ENCODE measurements at places on chromosomes 5 and 9. TPM values are rescaled to one million over a fixed set of nuclear protein-coding genes. Genes with fewer than 3 reads are reported as not detected.

GRCh38 chr5:97544678-97545077 lies 361.6 kb upstream of the RIOK2 start:
- DNase-seq = no peak

DNA sequence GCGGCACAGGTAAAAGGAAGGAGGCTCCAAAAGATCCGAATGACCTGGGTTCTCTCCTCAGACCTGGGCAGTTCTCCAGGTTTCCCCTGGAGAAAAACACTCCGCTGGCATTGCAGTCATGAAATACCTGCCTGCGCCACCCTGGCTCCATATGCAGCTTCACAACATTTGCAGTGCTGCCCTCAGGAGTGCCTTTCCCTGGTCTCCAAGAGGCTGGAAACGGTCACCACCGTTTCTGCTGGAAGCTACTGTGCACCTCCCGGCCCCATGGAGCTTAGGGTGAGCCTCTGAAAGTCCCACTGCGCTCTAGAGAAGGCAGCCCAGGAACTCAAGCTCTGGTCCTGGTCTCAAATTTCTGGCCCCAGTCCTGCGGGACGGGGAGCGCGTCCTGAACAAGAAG lies 670 bp downstream of the UGT3A1 start:
- no peak for DNase-seq

GRCh38 chr9:136509549-136509948 lies 26.7 kb upstream of the SEC16A start:
- no peak for DNase-seq

Gene CDHR2
- total RNA-seq = 9.8 TPM
